ENCODE measurements at places on chromosomes 16 and 17.
A peak's percentile ranks its signal among the peaks of the same experiment; 100 is the strongest.

- no peak for DNase-seq
Observed at GRCh38 chr17:4892499-4893221, 6.7 kb upstream of the C17orf107 start.

DNA sequence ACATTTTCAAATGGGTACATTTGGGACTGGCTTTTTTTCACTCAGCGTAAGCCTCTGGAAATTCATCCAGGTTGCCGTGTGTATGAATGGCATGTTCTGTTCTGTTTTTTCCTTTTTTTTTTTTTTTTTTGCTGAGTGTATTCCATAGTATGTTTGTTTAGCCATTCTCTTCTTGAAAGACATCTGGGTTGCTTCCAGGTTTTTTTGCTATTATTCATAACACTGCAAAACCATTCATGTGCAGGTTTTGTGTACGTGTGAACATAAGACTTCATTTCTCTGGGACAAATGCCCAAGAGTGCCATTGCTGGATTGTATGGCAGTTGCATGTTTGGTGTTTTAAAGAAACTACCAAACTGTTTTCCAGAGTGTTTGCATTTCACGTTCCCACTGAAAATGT, 335.9 kb upstream of the TNRC6C start:
- DNase-seq = no peak

GRCh38 chr17:8803531-8804420, 4.6 kb upstream of the MFSD6L start:
- DNase-seq = no peak

GRCh38 chr16:89033796-89034572, 57.0 kb upstream of the CBFA2T3 start:
- no peak for DNase-seq

DNA sequence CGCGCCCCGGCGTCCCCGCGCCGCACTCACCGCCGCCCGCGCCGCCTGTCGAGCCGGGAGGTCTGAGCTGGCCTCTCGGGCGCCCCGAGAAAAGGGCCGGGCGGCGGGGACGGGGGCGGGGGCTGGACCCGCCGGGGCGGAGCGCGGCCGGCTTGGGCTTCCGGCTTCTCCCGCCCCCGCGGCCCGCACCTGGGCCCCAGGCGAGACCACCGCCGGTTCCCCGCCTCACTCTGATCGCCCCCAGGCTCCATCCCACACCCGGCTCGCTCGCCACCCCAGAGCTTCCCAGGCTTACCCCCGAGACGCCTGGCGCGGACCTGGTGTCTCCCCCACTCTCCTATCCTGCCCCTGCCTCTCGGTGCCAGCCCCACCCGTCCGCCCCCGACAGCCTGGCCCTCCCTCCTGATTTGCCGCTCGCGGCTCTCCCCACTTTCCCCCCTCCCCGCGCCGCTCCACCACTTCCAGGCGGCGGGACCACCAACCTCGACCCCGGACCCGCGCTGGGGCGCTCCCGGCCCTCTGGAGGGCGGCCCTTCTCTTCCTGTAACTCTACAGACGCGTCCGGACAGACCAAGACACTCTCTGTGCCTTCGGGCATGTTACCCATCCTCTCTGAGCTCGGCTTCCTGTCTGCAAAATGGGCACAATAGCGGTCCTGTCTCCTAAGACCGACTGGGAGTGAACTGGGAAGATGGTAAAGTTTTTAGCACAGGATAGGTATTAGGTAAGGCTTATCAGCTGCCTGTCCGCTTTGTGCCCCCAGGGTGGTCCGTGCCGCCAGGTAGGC, at the start of gene LITAF:
TSS of gene LITAF (minus strand) at position 64 of the 787 bp plus-strand sequence. CDS start 30,189 bp downstream, outside the sequence.
- DNase-seq = peak; percentile 47

- no peak for DNase-seq
Observed at GRCh38 chr17:34850023-34850422, 111.2 kb downstream of the CCT6B start.

DNA sequence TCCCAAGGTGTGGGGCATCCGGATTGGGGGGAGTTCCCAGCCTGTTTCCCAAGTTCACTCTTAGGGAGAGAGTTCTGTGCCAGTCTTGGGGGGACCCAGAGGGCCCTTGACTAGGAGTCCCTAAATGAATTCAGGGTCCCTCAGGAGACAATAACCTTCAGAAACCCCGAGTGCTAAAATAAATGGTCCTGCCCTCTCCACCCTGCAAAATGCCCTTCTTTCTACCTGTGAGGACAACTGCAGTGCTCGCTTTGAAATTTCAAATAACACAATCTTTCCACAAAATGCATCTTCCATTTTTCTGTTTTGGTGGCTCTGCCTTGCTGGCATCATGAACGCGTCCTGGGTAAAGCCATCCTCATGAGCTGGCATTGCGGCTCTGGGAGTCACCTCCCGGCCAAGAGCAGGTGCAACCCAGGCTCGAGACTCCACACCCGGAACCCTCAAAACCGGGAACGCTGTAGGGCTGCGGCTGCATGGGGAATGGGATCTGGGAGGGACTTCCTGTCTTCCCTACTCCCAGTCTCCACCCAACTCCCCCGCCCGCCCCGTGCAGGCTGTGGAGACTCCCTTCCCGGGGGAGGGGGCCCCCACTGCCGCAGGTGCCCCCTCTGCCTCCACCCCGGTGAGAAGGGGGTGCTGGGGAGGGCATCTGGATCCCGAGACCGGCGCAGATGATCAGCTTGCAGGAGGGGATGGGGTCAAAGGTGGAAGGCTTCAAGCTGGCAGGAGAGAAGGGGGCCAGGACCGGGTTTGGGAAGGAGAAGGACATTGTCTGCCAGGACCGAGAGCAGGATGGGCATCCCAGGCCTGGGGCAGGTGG, at the start of gene ZNF205:
TSS of gene ZNF205 (plus strand) at position 529 of the 823 bp plus-strand sequence. CDS start 845 bp downstream, outside the sequence.
- DNase-seq = peak; percentile 58

GRCh38 chr16:30656388-30656787, 1.8 kb upstream of the FBRS start:
- no peak for DNase-seq

DNA sequence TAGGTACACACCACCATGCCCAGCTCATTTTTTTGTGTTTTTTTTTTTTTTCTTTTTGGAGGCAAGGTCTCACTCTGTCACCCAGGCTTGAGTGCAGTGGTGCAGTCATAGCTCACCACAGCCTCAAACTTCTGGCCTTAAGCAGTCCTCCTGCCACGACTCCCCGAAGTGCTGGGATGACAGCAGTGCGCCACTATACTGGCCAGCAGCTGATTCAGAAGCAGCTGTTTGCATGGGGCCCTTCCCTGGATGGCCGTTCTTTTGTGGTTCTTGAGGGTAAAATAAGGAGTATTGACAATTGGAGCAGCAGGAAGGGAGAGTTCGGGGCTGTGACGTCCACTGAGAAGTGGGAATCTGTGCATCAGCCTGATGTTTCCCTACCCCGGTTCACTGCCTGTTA, 41.6 kb downstream of the KIAA0513 start:
- no peak for DNase-seq

GRCh38 chr16:66116163-66117002, 250.1 kb upstream of the CDH5 start:
- DNase-seq = no peak

DNA sequence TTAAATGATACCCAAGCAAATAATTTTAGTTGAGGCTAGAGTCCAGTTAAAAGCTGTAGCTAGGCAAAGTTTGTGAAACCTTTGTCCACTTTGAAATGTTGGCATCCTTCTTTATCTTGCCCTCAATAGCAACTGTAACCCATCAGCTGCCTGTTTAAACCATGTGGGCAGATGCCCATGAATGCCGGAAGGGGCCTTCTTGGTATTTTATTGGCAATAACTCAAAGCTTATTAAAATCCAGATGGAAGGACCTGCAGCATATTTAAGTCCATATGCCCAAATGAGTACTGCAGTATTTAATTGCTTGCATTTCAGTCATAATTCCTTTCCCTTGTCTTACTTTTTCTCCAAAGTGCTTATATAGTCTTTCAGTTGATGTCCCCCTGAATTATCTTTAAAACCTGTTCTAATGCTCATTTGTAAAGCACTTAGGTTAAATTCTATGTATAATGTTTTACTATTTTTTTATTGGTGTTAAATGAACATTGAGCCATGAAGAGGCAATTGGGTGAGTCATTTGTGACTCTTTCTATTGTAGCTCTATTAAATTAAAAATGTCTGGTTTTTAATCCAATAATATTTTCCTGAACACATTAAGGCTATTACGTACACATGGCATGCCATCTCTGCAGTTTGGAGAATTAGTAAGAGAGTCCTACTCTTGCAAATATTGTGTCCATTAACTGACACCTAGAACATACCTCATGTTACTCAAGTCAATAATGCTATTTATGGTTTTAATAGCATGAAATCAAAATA, 225.3 kb downstream of the KCNJ2 start:
- no peak for DNase-seq

DNA sequence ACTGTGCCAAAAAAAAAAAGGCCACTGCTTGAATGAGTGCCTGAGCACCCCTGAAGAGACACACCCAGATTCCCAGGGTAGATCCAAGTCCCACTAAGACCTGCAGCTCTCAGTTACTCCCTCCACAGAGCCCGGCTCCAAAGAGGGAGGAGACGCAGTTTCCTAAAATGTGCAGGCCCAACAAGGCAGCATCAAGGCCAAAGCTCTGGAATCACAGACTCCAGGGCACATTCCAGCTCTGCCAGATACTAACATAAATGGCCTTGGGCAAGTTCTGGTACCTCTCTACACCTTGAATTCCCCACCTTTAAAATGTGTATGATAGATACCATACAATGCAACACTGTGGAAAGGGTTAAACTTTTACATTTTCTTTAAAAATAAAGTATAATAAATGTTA, 57.0 kb downstream of the GAS7 start:
- no peak for DNase-seq

- no peak for DNase-seq
Observed at GRCh38 chr17:8956465-8956902, 9.0 kb downstream of the PIK3R5 start.

GRCh38 chr16:88772871-88773811, 11.9 kb downstream of the PIEZO1 start:
- DNase-seq = peak; percentile 22

DNA sequence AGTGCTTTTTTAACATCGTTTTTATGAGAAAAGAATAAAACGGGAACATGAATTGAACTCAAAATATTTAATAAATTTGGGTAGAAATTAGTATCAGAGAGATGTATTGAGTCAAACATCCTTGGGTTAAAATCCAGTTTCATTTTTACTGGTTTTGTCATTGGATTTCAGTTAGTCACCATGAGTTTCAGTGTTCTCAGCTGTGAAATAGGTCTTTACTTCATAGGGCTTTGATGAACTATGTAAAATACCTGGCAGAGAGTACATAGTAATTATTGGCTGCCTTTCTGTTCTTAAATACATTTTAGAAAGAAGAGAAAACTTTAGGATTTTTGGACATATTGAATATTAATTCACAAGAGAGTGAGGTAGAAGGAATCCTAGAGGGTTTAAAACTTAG, 105.8 kb downstream of the TANC2 start:
- DNase-seq = no peak

DNA sequence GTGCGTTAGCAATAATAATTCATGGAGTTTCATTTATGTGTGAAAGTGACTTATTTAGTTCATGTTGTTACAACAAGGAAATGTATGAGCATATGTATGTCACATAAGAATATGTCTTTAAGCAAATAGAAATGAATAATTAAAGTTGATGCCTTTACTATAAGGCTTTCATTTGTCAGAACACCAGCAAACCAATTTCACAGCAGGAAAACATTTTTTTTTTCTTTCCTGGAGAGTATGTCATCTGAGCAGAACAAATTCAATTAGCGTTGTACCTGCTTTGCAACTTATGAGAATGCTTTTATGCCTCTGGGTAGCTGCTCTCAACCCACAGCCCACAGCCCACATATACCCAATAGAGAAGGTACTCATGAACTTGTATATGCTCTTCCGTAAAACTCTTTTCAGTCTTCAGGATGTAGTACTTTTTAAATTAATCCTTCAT, 26.3 kb upstream of the APOH start:
- no peak for DNase-seq

DNA sequence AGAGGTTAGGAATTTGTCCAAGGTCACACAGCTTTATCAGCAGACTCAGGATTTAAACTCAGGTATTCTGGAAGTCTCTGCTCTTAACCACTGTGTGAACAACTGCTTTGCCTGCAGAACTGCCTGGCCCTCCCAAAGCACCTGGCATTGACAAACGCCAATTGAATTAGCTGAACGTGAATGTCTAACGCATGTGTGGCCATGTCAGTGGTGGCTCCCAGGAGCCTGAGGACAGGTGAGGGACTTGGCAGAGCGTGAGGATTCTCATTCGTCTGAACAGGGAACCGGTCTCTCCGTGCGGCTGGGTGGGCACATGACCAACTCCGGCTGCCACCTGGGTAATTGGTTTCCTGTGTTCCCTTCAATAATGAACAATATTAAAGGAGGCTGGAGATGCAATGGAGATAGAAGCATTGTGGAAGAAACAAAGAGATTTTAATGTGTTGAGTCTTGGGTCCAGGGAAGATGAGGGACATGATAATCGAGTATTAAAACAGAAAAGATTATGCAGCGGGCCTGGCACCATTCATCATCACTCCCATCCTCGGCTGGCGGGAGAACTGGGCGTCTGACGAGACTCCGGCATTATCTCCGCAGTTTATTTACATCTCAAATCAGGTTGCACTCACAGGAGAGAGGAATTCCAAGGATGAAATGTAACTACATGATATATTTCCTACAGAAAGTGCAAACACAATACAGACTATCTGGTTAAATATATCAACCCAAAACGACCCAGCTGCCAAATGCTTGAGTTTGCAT, 113.5 kb downstream of the NPIPB5 start:
- no peak for DNase-seq

DNA sequence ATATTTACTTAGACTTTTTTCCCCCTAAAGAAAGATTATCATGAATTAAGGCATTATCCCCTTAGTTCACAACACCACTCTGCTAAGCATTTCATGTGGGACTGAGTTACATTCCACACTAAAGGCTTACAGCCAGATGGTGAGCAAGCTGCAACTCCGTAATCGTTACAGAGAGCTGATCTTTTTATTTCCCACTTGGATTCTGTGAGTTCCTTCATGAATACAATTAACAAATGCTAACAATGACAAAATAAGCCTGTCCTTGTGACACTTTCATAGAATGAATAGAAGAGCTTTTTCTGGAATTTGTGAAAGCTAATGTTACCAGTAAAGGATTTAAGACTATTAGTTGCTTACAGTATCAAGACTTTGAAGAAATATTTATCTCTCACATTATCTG, 8.7 kb downstream of the OGFOD1 start:
- DNase-seq = no peak

DNA sequence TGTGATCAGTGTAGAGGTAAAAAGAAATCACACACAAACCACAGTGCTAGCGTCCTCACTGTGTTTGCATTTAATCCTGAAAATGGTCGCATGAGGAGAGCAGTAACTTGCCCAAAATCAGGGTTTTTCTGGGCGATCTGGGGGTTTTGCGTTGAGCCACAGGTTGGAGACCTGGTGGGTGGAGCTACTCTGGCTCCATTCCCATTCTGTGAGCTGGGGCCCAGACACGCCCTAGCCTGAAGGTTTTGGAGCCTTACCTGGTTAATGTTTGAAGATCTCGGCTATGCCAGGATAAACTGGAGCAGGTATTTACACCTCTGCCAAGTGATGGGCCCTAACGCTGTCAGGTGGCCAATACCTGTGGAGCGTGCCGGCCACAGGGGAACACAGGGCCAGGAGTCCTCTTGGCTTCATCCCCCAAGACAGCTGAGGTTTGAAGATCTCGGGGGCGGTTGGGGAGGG, 48.4 kb downstream of the MPRIP start:
- no peak for DNase-seq

Measured in anterior cingulate cortex (tissue), 58 donors.